ENCODE measurements at places on chromosomes 16 and 17. TPM values are rescaled to one million over a fixed set of nuclear protein-coding genes. Genes with fewer than 3 reads are reported as not detected.

The HCFC1R1 gene
- 29.0 TPM for total RNA-seq

The IKZF3 gene
- 1.1 TPM for total RNA-seq

The TMIGD1 gene
- not detected for total RNA-seq

DNA sequence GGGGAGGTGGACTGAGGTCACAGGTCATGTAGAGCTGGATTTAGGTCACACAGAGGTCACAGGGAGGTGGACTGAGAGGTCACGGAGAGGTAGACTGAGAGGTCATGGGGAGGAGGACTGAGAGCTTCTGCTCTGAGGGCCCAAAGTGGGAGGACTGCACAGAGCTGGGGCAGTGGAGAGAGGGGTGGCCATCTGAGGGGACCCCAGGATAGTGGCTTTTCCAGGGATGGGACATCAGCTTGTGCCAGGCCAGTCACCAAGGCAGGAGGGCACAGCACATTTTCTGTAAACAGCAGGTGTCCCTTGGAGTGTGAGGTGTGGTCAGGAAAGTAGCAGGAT, 26.1 kb upstream of the JPT2 start:
- no peak for DNase-seq

DNA sequence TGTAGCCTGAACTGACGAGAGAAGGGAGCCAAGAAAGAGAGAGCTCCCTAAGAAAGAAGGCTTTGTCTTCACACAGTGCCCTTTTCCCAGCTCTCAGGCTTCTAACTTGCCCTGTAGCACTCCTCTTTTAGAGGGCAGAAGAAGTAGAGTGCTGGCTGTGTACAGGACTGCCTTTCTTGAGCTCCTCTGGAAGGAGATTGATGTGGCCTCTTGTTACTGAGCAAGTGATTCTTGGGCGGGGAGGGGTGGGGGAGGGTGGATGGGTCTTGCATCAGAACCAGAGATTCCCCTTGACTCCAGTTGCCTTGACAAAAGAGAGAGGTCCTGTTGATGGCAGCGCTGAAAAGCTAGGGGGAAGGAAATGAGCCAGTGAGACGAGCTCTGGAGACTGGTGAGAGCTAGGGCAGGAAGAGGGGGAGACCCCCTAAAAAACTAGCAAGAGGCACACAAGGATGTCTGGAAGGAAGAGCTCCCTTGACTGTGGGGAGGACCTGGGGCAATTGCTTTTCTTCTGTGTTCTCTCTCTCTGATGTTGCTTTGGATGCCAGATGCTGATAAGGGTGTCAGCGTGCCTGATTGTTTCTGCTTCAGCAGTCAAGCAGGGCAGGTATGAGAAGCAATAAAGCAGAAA, 18.4 kb downstream of the GPR179 start:
- no peak for DNase-seq

DNA sequence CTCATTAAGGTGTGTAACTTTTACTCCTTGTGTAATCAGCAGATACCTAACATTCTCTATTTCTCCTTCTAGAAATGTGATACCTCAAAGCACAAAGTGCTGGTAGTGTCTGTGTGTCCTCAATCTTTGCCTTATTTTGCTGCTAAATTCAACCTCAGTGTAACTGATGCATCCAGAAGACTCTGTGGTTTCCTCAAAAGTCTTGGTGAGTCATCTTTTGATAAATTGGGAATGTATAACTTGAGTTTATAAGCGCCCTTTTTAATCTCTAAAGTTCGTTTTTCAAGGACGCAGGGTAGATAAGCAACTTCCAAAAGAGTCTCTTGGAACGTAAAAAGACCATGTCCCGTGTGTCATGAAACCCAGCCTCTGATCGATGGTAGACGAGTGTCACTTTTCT, 10.2 kb downstream of the NARF start:
- DNase-seq, result no peak

DNA sequence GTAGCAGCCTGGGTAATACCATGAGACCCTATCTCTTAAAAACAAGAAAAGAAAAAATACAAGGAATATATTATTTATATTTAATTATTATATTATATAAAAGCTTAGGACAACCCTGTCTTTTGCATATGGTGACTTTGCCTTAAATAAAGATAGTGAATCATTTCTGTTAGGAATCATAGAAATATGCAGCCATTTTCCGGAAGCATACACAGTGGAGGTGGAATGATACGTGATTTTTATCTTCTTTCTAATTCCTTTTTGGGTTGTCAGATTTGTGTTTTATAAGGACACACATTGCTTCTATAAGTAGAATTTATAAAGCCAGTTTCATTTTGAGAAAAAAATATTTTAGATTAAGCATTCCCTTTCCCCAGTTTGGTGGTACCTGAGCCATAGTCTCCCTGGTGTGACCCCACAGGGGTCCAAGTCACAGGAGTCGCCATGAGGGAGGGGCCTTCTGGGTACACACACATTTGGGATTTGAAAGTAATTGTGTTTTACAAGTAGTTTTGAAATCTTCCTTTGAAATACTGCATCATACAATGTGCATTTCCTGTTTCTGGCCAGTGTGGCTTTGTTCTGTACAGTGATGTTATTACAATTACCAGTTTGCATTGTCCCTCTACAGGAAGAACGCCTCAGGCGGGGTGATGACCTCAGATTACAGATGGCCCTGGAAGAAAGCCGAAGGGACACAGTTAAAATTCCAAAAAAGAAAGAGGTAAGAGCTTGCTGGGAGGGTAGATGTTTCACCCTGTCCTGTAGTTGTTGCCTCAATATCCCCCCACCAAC, 50.9 kb downstream of the B9D1 start:
- DNase-seq, result no peak

GRCh38 chr16:11309895-11310633, 28.9 kb upstream of the PRM1 start:
- DNase-seq, result no peak

DNA sequence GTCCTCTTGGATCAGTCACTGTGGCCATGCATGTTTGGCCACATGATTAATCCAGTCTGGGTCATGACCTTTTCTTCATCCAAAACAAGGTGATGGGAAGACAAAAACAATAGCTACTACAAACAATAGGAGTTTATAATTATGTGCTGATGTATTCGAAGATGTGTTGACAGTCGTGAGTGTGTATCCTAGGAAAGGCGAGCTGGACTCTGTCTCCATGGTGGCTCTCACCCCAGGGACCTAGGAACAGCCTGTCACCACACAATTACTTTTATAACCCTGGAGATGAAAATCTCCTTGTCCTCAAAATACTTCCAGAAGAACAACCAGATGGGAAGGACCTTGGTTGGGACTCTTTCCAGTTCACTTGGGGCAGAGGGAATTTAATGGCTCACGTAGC, 9.8 kb upstream of the PLK1 start:
- DNase-seq, result no peak

Data from K562 (cell line).